Iris pigment epithelial cell (primary cell): ENCODE measurements at places on chromosomes 12 and 14.

DNA sequence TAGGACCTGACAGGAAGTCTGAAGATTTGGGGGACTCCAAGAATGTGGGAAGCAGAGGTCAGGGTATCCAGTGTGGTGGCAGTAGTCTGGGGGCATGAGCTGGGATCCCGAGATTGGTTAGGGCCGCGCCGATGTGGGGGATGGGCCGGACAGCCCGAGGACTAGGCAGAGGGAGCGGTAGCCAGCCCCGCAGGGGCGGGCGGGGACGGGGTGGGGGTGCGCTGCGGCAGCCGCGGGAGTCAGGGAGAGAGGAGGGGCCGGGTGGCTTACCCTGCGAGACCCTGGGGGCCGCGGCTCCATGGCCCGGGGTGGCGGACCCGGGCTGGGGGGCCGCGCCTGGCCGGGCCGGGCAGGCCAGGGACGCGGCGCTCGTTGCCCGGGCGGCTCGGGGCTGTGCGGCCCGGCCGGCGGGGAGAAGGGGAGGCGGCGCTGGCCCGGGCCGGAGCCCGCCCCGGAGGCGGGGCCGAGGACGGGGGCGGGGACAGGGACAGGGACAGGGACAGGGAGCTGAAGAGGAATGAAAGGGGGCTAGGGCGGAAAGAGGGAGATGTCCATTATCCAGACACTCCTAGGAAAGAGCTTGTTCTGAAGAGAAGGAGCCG, 5.6 kb downstream of the ZNF385A start:
- DNase-seq, result peak; percentile 22

DNA sequence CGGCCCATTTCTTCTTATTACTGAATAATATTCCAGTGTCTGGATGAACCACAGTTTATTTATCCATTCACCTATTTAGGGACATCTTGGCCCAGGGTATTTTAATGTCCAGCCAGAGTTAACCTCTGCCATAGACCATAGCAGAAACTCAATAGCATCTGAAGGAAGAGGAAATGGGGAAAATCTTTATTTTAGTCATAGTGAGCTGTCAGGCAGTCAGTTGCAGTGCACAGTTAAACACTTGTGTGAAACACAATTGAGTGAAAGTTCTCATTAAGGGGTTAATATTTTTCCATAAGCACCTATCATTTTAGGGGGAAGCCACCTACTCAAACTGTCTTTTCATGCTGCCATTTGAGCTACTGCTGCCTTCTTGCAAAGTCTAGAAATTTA, 197.3 kb upstream of the PPFIA2 start:
- DNase-seq, result no peak

GRCh38 chr12:79164890-79165289, 300.3 kb downstream of the SYT1 start:
- DNase-seq, result no peak

- DNase-seq, result no peak
Observed at GRCh38 chr12:129215556-129215955, 362.3 kb downstream of the GLT1D1 start.

DNA sequence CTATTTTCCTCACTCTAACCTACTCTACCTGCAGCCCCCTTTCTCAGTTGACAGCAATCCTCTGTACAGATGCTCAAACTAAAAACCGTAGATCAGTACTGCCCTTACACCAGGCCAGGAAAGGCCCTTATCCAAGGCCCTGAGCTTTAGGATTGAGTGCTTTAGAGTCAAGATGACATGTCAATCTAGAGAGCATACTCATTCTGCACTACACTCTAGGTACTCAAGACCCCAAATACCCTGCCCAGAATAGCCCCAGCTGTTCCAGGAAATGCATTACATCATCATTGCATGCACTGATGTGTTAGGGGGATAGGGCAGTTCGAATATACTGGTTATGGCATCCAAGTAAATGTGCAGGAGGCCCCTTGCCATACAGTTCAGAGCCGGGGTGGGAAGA, 3.5 kb upstream of the PHLDA1 start:
- DNase-seq, result no peak

- DNase-seq, result no peak
Observed at GRCh38 chr12:50529345-50529744, 24.6 kb downstream of the DIP2B start.

DNA sequence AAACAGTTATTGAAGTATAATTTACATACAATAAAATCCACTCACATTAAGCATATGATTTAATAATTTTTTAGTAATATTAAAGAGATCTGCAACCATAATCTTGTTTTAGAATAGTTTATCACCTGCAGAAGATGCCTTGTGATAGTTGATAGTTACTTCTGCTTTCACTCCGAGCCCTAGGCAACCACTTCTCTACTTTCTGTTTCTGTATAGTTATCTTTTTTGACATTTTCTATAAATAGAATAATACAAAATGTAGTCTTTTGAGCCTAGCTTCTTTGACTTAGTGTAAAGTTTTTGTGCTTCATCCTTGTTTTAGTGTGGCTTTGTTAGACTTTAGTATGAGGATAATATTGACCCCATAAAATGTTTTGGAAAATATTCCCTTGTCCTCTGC, 111.0 kb downstream of the MNAT1 start:
- DNase-seq, result no peak

DNA sequence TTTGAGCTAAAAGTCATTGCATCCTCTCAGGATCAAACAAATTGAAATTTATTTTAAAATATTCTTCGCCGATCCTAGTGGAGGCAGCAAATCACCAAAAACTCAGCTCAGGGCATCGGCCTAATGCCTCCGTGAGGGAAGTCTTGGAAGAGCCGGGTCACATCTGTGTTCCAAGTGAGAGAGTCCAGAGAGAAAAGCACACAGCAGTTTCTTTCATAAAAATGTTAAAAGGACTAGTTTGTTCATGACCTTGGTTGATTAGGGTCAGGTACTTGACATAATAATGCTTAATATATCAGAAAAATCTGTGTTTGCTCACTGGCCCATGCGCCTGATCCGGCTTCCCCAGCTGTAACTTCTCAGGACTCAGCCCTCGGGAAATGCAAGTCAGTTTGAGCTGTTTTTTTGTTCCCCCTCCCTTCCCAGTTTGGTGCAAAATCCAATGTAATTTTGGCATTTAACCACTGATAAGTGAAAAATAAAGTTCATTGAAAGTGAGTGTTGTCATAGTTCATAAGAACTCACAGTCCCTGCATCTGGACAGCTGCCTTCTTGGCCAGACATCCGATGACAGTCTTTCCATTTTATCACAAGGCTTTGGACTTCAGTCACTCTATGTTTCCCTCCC, 161.7 kb downstream of the CAND1 start:
- DNase-seq, result no peak

- DNase-seq, result no peak
Observed at GRCh38 chr12:120654656-120655055, 14.2 kb downstream of the CABP1 start.

DNA sequence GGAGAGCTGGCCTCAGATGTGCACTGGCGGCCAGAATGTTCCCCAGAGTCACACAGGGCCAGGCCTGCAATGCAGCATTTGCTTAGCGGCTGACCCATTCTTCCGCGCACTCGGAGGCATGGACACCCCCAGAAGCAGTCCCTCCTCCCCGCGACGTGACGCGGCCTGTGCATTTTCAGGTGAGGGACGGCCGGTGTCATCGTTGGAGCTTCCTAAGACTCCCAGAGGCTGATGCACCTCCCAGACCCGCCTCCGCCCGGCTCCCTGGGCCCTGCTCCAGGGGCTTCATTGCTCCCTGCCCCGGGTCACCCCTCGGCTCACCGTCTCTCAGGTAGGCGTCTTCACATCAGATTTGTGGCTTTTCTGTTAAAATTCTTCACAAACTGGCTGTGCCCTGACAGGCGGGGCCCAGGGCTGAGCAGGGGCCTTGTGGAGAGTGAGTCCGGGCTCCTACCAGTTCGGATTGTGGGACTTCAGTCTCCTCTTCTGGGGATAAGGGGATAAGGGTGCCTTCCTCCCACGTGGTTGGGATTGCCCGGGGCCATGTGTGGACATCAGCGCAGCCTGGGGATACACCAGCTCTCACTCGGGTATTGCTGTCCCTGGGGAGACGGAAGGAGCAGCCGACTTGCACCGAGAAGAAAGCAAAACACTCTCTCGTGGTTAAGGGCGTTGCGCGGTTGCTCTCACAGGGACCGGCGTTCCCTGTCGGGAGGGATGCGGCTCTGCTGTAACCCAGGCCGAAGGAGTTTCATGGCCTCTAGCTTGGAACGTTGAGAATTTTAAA, 249.1 kb downstream of the ADGRD1 start:
- DNase-seq, result no peak

- DNase-seq, result peak; percentile 51
Observed at GRCh38 chr14:34722723-34723545, 8.5 kb upstream of the CFL2 start.

DNA sequence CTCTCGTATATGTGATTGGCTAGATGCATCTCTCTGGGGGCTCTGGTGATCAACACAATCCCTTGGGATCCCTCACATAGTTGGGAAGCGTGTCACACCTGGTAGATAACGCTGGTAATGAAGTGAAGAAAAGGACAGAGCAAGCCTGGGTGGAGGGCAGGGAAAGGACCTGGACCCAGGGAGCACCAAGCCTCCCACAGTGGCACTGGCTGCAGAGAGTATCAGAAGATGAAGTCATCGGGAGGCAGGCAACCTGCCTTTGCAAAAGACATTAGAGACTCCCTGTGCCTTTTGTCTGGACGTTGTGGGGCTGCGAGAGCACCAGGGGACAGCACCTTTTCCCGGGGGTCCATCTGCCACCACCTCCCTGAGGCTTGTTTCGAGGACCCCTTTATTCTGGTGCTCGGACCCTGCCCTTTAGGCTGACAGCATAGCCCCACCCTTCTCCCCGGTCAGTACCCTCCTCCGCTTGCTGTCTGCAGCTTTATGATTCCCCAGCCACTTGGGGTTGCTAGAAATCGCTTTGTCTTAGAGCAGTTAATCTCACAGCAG, 116.4 kb downstream of the EML1 start:
- no peak for DNase-seq

DNA sequence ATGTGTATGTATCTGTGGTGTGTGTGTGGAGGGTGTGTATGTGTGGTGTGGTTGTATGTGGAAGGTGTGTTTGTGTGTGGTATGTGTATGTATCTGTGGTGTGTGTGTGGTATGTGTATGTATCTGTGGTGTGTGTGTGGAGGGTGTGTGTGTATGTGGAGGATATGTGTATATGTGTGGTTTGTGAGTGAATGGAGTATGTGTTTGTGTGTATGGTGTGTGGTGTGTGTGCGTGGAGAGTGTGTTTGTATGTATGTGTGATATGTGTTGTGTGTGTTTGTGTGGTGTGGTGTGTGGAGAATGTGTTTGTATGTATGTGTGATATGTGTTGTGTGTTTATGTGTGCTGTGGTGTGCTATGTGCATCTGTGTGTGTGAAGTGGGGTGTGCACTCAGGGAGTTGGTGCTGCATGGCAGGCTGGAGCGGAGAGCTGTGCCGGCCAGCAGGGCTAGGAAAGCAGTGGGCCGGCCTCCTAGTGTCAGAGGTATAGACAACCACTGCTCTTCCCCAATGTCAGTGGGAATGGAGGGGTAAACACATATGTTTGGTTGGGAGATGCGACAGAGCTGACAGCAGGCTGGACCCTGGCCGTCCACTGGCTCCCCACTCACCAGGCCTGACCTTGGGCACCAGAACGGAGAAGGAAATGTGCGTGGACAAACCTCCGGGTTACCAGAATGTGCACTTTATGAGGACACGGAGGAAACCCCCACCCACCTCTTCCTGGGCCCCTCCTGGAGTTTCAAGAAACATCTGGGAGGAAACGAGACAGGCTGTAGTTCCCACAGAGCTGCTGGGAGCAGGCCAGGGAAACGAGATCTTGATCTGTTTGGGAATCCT, 60.7 kb downstream of the CLMN start:
- peak; percentile 26 for DNase-seq

- DNase-seq, result no peak
Observed at GRCh38 chr12:110718222-110718908, 24.3 kb downstream of the PPP1CC start.

DNA sequence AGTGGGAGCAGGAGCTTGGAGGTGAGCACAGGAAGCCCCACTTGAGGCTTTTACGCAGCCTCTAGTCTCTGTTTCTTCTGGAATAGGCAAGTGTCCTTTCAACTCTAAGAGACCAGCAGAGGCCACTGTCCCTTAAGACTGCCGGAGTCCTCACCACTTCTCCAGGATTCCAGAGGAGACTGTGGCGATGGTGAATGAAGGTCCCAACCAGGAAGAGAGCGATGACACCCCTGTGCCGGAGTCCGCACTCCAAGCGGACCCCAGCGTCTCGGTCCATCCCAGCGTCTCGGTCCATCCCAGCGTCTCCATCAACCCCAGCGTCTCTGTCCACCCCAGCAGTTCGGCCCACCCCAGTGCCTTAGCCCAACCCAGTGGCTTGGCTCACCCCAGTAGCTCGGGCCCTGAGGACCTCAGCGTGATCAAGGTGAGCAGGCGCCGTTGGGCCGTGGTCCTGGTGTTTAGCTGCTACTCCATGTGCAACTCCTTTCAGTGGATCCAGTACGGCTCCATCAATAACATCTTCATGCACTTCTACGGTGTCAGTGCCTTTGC, 442 bp downstream of the FLVCR2 start:
- no peak for DNase-seq

DNA sequence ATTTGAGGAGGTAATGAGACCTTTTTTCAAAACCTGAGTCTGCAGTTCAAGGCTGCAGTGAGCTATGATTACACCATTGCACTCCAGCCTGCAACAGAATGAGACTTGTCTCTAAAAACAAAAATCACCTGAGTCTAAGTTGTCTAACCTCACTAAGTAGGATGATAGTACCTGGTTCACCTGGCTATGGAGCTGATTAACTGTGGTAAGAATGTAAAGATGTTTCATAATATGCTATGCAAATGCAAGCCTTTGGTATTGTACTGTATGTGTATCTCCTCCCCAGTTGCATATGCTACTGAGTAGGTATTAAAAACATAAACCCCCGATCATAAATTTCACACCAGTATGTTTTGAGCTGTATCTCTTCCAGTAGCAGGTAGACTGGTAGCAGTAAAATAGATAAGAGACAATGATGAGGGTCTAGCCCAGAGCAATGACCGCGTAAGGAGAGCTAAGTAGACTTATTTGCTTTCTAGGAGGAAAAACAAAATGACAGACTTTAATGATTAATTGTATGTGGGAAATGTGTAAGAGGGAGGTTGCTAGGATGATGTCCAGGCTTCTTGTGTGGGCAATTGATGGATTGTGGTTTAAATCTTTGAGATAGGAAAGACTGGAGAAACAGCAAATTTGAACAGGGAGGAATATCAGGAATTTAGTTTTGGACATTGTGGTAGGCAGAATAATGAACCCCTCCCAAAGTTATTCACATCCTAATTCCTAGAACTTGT, 41.6 kb upstream of the EGLN3 start:
- DNase-seq, result no peak

DNA sequence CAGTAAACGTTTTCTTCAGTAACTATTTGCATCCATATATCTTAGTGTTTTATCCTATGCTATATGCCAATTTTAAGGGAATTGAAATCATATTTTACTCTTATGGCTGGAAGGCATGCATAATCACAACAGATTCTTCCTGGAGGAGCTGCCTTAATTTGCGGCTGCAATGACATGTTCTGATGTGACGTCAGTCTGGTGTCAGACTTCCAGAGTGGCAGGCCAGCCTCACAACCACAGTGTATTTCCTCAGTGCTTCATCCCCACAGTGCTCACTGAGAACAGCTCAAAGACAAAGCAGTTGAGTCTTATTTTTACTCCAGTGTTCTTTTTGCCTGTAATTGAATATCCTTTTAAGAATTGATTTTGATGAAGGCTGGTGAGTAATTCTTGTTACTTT, 107.1 kb downstream of the PLEKHA5 start:
- DNase-seq, result peak; percentile 71
